ENCODE measurements at places on chromosomes 7 and 10.

- DNase-seq: no peak
Measured at GRCh38 chr10:120971671-120972070, 120.5 kb downstream of the WDR11 start.

- no peak for DNase-seq
Measured at GRCh38 chr10:16689227-16689626, 128.0 kb downstream of the RSU1 start.

GRCh38 chr10:102914781-102915180 is 3.3 kb upstream of the CNNM2 start:
- no peak for DNase-seq

GRCh38 chr7:19690736-19691135 is 18.1 kb downstream of the POLR1F start:
- no peak for DNase-seq

DNA sequence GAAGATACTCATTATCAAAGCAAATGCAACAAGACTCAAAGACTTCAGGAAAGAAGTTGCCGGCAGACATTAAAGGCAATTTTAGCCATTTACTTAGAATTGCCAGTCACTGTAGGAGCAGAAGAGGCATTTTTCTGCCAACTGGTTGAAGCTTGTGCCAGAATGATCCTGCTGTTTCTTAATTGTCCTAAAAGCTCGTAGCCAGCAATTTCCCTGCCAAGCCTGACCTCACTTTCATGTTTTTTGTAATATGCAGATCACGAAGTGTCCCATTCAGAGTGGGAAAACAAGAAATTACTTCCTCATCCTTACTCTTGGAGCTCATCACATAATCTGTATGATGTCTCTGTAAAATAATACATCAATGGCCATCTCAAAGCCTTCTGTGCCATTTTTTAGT is 130.9 kb upstream of the ANKRD1 start:
- no peak for DNase-seq

DNA sequence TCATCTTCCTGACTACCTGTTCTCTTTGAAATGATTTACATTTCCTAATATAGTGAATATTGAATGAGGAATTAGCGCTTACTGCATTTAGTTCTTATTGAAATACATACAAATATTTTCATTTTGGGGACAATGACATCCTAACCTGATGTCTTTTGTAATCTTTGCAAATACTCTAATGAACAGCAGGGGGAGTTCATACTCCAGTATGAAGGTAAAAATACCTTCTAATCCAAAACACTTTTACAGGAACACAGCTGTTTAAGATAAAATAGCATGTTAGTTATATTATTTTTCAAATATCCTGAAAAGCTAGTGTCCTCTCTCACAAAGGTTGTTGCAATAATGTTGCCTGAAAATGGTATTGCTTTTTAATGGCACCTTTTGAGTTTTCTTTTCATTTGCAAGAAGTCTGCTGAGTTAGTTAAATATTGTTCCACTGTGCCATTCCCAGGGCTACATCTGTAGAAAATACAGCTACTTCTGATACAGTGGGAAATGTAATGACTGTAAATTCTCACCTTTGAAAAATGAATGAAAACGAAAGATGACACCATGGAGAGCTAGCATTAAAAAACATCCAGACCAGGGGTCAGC is 400.0 kb downstream of the PHF14 start:
- DNase-seq: peak; percentile 16

- no peak for DNase-seq
Measured at GRCh38 chr10:118840776-118841468, 86.2 kb upstream of the CACUL1 start.

Measured in retina (tissue), 1 donor.